ENCODE measurements at places on chromosomes 1 and 21.

DNA sequence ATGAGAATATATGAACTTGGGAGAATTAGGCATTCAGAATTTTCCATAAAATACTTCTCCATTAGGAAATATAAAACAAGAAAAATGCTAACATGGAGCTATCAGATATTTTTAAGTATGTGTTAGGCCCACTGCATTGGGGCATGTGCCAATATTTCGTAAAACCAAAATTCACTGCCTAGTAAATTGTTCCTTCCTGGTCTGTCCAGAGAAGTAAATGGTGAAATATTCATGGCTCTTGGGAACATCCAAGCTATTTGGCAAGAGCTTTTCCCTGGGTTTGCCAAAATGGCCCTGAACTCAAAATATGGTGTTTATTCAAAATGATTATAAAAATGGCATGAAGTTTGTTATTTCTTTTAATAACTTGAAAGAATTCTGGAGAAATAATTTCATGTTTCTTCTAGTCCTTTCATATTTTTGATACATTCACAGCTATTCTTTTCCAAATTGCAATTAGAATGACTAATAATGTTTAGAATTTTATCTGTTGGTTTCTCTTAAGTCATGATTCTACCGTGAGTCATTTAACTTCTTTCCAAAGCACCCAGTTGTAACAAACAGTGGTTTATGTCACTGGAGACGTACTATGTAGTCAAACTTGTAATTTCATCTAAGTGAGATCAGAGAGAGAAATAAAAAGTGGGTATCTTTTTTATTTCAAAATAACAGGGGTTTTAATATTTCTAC is 25.7 kb upstream of the SLC19A2 start:
- DNase-seq = no peak

GRCh38 chr1:161199506-161200139 is 769 bp upstream of the ADAMTS4 start:
- DNase-seq = no peak

- DNase-seq = no peak
Observed at GRCh38 chr21:46666941-46667740, 31.7 kb downstream of the PRMT2 start.

- DNase-seq = no peak
Observed at GRCh38 chr1:195965036-195965435, 643.2 kb downstream of the KCNT2 start.

GRCh38 chr1:5978452-5978851 is 13.8 kb downstream of the NPHP4 start:
- no peak for DNase-seq
